ENCODE measurements at places on chromosomes 16 and 17.

GRCh38 chr17:20190605-20191004, 181.4 kb downstream of the SPECC1 start:
- DNase-seq = no peak

DNA sequence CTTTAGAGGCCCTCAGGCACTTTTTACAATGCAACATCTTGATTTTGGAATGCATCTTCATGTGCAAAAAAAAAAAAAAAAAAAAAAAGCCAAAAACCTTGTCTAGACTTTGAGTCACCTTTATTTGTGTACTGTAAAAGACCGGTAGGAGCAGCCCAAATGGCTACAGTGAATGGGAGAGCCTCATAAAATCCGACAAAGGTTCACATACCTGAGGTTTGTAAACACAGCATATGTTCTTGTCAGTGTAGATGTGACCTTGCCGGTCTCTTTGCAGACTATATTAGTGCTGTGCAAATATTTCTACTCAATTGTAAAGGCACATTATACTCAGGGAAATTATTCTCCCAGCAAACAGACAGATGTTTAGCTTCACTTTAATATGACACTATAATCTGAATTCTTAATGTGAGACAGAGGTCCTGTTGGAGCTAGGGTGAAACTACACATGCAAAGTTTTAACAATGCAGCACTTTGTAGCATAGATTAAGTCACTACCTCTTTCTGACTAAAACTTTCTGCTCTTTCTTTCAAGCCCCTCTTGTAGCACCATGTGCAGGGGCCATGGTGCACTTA, 211.3 kb downstream of the CA10 start:
- no peak for DNase-seq

DNA sequence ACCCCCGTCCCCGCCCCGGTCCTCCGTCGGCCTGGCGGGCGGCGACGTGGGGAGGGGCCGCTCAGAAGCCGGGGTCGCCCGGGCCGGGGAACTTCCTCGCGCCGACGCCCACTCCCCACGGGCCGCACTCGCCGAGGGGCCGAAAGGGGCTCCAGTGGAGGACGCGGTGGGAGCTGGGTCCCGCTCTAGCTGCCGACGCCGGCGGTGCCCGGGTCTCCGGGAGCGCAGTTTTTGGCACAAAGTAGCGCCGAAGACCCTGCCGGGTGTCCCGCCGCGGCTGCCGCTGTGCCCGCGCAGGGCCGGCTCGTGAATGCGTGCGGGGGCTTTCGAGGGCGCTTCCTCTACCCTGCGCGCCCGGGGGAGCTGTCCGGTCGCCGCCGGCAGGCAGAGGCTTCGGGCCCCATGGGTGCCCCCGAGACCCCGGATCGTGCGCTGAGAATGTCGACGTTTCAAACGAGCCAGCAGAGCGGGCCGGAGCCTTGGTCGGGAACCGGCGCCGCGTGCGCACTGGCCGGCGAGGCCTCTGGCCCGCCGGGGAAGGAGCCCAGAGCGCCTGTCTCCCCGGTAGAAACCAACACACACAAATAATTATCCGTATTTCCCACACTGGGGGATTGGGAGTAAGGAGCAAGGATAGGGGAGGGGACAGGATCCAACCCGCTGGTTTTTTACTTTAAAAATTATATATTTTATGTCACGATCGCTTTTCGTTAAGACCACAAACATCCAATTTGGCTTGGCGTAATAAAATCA, 46.6 kb upstream of the SLC38A10 start:
- DNase-seq = no peak

GRCh38 chr17:67224736-67225135, 20.3 kb downstream of the HELZ start:
- no peak for DNase-seq

DNA sequence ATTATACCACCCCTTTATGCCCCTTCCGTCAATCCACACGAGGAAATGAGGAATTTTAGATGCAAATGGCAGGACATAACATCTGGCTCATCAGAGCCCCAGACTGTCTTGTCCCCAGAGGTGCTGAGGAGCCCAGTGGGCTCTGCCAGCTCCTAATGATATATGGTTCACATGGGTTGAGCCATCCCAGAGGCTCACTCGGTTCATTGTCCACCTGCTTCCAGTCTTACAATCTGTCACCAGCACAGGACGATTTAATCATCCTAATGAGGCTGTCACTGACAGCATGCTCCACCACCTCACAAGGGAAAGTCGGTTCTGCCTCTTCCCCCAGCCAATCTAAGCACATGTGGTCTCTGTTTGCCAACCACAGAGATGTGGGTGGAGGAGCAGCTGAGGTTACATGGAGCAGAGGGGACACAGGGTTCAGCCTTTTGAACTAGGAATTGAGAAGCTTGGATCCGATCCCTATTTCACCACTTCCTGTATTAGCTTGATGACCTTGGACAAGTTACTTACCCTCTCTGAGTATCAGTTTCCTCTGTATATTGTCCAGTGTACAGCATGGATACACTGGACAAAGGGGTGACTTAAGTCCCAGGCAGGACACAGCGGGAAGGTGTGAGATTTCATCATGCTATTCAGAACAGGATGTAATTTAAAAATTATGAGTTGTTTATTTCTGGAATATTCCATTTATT, 27.0 kb upstream of the DHX8 start:
- DNase-seq = no peak

DNA sequence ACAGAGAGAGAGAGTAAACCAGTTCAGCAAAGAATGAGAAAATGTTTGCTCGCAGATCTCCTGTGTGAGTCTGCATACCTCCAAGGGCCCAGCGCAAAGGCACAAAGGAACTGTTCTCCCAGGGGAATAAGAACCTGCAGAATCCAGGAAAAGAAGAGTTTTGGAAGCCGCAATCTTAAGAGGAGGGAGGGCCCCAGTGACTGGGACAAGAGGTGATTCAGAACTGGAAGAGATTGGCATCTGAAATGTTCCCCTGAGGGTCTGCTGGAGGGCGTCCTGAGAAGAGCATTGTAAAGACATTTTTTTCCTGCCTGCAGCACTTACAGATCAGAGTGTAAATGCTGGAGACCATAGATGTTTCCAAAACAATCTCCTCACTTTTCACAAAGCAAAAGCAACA, 6.1 kb downstream of the ATMIN start:
- no peak for DNase-seq

GRCh38 chr16:89690392-89690901, 4.0 kb downstream of the CDK10 start:
- DNase-seq = peak; percentile 28

DNA sequence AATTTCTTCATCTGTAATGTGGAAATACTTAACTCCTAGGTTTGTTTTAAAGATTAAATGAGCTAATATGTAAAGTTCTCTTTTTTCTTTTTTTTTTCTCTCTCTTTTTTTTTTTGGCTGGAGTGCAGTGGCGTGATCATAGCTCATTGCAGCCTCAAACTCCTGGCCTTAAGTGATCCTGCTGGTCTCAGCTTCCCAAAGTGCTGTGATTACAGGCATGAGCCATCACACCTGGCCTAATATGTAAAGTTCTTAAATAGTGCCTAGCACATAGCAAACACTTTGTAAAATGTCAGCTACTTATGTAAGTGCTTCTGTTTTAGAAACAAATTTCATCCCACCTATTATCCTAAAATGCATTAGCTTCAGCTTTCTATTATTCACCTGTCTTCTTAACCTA, 40.0 kb downstream of the TMC6 start:
- DNase-seq = no peak

Data from Right ventricle myocardium inferior (tissue), 1 donor.